ENCODE measurements at places on chromosomes 12 and 14.
A peak's percentile ranks its signal among the peaks of the same experiment; 100 is the strongest.

DNA sequence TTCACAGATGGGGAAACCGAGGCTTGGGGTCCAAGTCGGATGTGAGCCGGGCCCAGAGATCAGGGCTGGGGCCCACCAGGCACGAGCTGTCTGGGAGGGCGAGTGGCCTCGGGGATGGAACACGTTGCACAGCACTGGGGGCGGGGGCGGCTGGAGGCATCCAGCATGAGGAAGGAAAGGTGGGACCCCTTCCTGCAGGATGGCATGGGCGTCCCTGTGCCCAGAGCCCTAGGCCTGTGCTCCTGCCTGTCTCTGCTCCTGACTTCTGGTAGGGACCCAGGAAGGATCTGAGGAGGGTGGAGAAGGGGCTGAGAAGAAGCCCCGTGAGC, 183.4 kb downstream of the KIF26A start:
- DNase-seq = no peak

DNA sequence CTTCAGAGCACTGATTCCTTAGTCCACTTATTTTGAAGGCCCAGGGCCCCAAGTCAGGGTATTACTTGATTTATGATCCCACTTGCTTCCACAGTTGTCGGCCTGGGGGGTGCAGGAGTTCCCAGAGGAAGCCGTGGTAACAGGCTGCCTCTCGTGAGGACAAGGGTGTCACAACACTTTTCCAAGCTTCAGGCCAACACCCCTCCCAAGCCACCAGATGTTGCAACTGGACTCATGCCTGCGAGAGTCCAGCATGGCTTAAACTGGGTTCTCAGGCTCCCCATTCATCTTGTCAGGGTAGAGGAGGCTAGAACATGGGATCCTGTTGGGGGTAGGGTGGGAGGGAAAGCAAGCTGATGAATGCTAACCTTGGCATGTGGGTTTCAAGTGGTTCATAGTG, 56.1 kb downstream of the BMP4 start:
- no peak for DNase-seq

GRCh38 chr14:91510171-91511042, at the start of gene PPP4R3A:
PPP4R3A (minus strand) TSS chr14:91510310; CDS start chr14:91509647, 663 bp downstream.
- peak; percentile 98 for DNase-seq

GRCh38 chr12:103798586-103798985, 42.4 kb downstream of the NT5DC3 start:
- no peak for DNase-seq

DNA sequence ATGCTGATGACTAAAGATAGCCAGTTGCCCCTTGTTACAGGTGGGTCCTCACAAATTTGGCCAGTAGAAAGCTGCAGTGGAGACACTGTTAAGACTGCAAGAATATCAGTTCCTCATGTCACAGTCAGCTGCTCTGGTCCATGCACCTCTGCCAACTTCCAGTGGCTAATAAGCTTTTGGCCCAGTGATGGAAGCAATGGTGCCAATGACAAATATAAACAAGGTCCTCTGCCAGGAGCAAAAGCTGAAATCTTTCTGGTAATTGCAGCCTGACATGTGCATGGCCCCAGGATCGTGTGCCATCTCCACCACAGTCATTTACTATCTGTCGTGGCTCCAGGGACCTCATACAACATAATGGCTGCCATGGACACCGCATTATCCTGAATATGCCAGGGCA, 85.4 kb upstream of the TMEM260 start:
- DNase-seq = no peak

DNA sequence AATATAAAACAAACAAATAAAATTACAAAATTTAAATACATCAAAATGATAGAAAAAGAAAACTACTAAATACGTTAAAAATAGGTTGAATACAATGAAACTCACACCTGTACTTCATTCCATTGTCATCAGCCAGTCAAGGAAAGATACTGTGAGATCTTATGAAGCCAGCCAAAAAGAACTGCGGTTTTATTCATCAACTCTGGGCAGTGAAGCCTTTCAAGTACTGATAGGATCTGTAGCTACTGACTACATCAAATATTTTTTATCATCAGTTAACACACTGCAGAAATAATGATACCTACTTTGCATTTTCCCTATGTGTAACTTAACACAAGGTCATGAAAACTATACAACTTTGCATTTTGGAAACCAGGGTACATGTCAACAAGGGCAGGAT, 46.3 kb upstream of the FAR2 start:
- no peak for DNase-seq

DNA sequence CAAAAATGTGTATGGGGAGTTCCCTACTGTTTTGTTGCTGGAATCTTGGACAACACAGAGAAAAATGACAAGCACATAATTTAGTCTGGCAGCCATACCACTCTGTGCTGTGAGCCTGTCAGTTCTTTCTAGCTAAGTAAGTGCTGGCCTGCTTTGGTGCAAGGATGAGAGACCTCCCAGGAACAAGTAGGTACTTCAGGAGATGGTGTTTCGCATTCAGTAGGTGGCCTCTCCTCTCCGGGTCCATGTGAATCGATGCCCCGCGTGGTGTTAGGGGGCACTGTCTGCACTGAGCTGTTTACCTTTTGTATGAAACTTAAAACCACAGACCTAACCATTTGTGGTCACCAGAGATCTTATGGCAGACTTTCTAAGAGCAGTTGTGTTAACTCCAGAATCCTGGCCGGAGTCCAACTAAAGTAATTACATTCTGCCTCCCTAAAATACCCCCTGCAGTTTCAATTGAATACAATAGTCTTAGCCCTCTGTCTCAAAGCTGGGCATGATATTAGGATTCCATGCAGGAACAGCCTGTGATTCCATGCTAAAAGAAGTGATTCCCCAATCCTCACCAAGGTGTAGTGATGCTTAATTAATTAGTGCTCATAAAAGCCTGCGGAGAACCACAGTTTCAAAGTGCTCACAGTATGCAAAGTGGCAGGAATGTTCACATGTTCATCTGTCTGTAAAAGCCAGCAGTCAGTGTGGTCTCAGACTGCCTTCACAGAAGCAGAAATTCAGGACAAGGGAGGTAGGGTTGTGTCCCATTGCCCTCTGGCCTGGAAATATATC, 64.2 kb downstream of the LLPH start:
- peak; percentile 37 for DNase-seq

DNA sequence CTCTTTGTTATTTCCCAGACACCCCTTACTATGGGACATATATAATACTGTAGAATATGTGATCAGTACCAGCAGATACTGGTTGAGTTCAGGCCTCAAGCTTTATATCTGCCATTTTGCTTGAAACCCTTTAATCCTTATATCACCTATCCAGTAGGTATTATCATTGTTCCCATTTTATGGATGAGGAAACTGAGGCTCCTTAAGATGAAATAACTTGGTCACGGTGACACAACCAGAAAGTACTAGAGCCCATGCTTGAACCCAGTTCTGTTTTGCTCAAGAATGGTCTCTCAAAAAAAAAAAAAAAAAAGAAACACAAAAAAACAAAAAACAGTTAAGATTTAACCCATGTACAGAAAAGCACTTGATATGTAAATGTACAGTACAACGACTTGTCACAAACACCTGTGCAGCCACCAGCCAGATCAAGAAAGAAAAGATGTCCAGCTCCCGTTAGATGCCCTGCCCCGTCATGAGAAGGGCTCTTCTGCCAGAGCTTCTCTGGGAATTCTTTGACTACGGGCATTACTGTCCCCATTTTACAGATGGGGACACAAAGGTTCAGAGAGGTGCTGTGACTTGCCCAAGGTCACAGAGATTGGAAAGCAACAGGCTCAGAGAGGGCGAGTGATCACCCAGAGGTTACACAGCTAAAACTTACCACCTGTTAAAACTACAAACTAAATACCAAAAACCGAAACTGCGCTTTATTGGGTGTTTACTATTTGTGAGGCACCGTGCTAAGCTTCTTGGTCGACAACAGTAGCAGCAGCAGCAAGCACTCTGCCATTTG, 669 bp upstream of the WSCD2 start:
- DNase-seq = no peak

DNA sequence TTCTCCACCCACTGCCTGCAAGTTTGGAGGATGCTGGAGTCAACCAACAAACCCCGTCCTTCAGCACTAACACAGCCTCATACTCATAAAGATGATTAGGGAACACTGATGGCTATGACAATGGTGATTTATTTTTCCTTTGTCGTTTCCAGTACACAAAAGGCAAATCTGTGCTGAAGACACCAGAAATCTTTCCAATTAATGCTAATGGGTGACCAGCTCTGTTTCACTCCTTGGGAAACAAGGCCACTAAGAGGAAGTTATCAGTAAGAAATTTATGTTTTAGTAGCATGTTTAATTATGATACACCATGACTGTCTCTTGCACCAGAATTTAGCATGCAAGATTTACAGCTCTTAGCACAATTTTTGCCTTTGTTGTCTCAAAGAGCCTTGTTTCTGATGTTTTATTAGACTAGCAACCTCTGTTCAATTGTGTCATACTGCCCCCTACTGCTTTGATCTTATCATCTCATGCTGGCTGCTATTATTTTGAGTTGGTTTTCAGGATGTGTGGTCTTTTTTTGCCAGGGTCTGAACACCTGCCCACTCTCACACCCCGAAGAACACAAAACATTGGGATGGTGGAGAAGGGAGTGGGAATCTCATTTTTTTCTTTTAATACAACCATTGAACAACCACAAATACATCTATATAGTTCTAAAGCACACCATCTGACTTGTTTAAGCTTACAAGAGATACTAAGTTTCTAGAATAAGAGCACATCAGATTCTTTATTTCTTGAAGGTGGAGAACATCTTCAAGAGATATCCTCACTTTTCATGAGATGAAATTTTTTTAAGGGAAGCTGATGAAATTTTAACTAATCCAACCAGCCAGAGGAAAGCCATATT, 160.9 kb downstream of the SPTSSA start:
- DNase-seq = no peak

- DNase-seq = peak; percentile 36
Measured at GRCh38 chr14:78848234-78848820, 678.2 kb downstream of the NRXN3 start.

DNA sequence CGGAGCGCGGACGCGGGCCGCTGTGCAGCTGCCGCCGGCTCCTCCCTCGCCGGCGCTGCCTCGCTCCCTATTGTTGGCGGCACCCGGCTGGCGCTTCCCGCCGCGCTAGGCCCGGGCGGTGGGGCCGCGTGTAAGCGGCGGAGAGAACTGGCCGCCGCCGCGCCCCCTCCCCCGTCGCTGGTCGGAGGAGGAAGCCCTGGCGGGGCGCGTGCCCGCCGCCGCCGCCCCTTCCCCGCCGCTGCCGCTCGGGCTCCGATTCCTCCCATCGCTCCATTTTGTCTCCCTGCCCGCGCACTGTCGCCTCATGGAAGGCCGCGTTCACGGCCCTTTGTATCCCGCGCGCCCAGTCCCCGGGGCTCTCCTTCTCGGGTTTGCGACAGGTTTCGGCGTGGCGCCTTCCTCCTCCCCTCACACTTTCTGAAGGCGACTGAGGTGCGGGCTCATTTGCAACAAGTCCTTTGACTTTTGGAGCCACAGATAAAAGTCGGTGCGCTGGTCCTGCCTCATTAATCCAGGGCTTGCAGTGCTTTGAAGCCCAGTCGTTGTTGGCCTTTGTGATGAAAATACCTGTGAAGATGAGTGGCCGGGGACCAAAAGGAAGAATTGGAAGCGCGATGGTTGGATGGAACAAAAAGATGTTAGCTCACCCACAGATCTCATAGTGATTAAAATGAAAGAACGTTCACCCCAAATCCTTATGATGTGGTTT, 707 bp downstream of the CPSF6 start:
- no peak for DNase-seq

- no peak for DNase-seq
Measured at GRCh38 chr12:56806303-56806702, 43.2 kb downstream of the HSD17B6 start.

- no peak for DNase-seq
Measured at GRCh38 chr14:100076606-100077005, 11.4 kb downstream of the EVL start.

GRCh38 chr14:76775695-76776427, 14.6 kb downstream of the VASH1 start:
- DNase-seq = no peak

DNA sequence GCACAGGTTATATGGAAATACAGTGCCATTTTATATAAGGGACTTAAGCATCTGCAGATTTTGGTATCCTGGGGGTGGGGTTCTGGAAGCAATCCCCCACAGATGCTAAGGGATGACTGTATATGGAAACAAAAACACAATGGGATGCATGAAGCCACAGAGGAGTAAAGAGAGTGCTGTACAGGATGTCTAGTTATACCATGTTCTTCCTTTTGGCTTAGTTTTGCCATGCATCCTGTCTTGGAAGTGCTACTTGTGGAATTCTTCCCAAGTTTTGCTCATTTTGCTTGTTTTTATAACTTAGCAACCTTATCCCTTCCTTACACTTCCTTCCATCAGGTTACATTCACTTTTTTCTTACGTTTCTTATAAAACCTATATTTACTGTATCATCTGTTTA, 55.6 kb downstream of the TRMT5 start:
- DNase-seq = no peak

DNA sequence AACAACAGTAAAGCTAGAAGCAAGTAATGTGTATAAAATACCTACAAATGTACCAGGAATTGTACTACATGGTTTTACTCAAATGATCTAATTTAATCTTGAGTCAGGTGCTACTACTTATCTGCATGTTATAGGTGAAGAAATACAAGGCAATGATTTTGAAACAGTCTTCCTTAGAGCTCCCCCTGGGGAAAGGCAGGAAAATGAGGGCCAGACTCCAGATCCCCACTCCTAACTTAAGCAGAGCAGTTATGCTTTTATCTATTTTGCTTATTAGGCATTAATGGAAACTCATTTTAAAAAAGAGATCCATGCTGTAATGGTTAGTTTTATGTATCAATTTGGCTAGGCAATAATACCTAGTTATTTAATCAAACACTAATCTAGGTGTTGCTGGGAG, 109.3 kb upstream of the CPSF6 start:
- DNase-seq = no peak

DNA sequence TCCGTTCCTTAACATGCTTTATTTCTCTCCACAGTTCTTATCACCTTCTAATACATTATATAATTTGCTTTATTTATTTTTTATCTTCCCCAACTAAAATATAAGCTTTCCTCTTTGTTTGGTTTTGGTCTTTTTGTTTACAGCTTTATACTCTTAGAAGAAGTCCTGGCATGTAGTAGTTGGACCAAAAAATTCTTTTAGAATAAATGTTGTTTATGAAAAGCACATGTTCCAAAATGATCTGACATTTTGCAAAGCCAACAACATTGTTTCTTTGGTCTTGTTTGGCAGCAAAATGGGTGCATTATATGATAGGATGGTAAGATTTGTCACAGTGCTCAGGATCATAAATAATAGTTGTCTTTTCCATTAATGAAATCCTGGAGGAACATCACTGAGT, 312.5 kb downstream of the LRIG3 start:
- DNase-seq = no peak

GRCh38 chr14:71467361-71467811, 464.8 kb upstream of the RGS6 start:
- no peak for DNase-seq

DNA sequence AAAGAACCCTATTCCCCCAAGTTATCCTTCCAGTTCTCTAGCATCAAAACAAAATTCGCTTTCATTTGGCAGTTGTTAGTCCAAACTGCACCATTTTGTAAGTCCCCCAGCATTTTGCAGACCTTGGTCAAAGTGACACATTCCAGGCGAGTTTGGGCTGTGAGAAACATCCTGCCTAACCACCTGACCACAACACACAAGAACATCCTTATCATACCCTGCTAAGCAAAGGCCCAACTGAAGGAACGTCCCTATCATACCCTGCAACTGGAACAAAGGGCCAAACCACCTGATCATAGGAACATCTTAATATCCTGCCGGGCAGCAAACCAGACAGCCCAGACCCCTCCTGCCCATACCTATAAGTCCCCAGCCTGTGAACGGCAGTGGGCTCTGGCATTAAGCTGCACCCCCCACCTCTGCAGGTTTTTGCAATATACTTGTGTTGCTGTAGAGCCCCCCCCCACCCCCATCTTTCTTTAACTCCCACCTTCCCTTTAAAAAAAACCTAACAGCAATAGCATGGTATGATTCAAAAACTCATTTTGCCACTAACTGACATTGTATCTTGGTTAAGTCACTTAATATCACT, 2.7 kb downstream of the PCNX4 start:
- DNase-seq = no peak

Data from DMS79 (cell line).